ENCODE measurements at places on chromosomes 1 and 21.

DNA sequence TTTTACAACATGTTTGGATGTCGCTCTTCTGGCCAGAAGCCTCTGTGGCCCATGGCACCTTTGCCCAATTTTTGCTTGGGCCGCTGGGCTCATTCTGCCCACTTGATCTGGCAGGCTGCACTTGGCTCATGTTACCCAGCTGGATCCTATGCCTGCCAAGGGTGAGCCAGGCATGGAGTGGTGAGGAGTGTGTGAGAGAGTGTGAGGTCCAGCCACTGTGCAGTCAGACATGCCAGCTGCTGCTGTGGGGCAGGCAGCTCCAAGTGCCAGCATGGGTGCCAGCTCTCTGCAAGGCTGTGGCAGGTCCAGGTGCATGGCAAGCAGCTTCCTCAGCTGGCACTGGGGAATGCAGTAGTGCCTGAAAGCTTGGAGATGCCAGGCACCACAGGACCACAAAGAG lies 71.0 kb downstream of the EBNA1BP2 start:
- DNase-seq, result no peak

DNA sequence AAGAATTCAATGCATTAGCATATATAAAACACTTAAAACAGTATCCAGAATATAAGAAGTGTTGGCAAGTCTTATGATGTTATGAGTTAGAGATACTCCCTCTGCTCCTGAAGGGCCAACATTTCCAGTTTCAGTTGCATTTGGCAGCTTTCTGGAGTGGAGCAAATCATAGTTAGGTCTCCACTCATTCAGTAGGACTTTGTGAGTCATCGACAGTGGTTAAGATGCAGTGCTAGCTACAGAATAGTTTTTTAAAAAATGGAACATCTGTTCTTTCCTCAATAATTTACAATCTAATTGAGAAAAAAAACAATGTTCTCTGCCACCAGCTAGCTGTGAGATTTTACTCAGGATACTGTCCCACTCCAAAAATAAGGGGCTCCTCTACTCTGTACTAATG lies 389.1 kb downstream of the HLX start:
- no peak for DNase-seq

- DNase-seq, result no peak
Measured at GRCh38 chr1:198656500-198656932, 17.7 kb downstream of the PTPRC start.

DNA sequence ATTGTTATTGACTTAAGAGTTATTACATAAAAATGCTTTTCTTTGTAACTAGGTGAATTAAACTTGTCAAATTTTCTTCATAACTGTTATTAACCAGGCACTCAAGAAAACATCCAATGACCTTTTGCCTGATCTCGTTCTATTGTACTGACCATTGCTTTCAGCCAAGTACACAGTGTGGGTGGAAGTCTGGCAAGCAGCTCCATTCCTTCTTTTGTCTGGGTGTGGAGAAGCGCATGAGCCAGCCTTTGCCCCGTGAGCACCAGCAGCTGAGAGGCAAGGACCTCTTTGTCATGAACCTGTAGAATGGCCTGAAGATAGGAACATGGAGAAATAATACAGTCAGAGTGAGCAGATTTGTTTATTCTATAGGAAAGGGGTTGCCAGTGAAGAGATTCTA lies 57.5 kb downstream of the IARS2 start:
- DNase-seq, result no peak

- no peak for DNase-seq
Measured at GRCh38 chr1:17588048-17588871, 48.8 kb downstream of the ARHGEF10L start.

DNA sequence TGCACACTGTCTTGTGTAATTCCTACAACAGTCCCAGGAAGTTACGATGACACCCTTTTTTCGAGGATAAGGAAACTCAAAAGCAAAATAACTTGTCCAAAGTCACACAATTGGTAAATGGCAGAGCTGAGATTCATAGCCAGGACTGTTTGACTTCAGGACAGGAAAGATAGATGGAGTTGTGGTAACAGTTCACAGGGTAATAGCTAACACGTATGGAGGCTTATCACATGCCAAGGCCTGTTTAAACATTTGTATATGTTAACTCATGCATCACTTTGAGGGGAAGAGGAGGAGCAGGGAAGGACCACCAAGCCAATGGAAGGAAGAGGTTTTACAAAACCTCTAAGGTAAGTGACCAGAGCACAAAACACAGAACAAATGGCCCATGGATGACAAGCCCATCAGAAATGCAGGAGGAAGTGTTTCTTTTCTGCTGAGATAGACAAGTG lies 2.8 kb downstream of the DHCR24 start:
- DNase-seq, result no peak

- no peak for DNase-seq
Measured at GRCh38 chr1:192805832-192806323, 3.0 kb upstream of the RGS2 start.

DNA sequence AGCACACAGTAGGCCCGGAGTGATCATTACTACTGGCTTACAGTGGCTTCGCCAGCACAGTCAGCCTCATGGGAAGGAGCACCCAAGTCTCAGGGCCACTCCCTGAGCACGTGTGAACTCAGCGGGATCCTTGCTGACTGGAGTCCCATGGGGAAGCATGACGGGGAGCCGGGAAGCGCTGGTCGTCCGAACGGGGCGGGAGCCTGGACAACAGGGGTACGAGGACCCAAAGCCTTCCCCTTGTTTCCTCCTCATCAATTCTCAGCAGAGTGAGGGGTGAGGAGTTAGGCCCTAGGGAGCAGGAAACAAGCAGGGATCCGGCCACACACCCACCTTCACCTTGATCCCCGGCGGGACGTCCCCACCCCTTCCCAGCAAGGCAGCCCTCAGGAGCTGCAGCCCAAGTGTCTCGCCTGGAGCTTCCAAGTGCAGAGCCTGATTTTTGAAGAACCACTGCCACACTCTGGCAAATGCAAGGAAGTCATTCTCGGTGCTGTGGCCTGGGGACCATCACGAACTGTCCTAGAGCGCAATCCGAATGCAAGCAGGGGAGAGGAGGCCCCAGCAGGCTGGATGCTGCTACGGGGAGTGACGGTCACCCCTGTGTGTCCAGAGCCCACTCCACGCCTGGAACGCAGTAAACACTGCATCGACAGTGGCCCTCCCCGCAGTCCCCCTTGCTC lies 35.5 kb downstream of the TOMM20 start:
- DNase-seq, result no peak

DNA sequence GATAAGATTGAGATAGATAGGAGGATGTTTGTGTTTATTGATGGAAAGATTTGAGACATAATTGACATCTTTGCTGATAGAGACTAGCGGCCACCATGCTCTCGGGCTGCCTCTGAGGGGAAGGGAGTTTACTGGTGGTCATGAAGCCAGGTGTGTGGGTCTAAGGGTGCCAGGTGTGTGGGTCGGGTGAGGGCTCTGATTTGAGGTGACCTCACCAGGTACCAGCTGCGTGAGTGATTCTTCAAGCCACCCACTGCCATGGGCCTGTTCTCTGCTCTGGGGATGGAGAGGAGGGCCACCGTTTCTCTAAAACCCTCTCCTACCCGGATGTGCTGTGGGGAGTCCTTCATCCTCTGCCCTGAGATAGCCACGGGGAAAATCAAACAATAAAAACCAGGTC lies 3.2 kb downstream of the UBASH3A start:
- no peak for DNase-seq

DNA sequence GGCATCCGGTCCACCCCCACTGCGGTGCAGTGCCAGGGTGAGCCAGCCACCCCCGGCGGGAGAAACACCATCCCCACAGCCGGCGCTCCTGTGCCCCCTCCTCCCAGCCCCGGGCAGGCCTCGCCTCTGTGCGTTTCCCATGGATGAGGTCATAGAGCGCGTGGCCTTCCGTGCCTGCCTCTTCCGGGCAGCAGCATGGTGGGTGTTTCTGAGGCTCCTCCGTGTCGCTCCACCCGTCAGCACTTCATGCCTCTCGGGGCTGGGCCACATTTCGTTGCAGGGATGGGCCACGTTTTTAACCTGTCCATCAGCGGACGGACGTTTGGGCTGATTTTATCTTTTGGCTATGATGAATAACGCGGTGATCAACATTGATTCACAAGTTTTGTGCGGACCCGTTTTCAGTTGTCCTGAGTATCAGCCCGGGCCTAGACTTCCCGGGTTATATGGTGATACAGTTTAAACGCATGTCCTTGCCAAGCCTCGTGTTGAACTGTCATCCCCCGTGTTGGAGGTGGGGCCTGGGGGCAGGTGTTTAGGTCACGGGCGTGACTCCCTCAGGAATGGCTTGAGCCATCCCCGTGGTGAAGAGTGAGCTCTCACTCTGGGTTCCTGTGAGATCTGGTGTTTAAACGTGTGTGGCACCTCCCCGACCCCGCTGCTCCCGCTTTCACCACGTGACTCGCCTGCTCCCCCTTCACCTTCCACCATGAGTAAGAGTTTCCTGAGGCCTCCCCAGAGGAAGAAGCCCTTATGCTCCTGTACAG lies 64.8 kb downstream of the SLX9 start:
- DNase-seq, result no peak

DNA sequence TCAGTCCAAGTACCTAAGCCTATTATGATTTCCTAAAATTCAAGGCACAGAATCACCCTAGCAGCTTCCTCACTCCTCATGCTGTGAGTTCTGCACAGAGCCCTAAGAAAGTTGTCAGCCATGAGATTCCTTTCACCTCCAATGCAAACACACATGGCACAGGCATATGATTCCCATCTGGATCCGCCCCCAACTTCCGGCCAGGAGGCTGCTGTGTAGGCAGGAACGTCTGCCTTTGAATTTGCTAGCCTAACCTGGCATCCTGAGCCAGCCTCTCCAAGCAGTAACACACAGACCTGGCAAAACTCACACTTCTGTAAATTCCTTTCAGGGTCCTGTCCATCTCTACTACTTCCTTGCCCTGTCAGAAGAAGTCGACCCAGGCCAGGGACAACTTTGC lies 521.1 kb upstream of the BEND5 start:
- DNase-seq, result no peak

DNA sequence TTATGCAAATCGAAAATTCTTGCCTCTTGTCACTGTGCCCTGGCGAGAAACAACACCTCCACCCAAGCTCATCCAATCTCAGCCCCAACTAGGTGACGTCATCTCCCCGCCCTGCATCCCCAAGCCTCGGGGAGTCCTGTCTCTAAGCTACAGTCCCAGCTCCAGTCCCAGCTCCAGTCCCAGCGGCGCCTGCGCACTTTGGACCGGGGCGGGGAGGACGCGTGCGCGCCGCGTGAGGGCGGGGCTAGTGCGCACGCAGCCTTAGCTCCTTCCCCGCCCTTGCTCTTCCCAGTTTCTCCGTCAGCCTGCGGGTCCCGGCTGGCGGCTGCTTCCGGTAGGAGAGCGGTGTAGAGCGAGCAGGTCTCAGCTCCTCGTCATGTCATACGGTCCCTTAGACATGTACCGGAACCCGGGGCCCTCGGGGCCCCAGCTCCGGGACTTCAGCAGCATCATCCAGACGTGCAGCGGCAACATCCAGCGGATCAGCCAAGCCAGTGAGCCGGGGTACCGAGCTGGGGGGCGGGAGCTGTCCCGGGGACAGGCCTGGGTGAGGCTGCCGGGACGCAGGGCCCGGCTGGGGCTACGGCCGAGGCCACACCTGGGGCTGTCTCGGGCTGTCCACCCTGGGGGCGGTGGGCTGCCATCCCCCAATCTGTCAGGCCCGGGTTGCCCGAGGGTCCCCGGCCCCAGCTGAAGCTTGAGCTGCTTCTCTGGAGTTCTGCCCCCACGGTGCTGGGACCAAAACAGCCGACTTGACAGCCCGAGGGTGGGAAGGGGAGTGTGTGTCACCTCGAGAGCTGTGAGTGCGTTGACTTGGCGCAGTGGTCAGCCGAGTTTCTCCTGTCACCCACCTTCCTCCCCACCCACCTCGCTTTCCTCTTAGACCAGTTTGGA lies at the start of gene STX12:
Gene STX12, plus strand, starts transcription at position 288 of the 894 bp plus-strand sequence. Its CDS starts 89 bp downstream, at position 377.
- DNase-seq, result peak; percentile 89

GRCh38 chr1:20329793-20330542 lies 39.3 kb downstream of the VWA5B1 start:
- no peak for DNase-seq

- DNase-seq, result no peak
Measured at GRCh38 chr1:161497961-161498360, 7.3 kb upstream of the FCGR2A start.

- no peak for DNase-seq
Measured at GRCh38 chr21:41917531-41917930, 36.3 kb downstream of the C2CD2 start.

GRCh38 chr1:147902253-147902845 lies at the start of gene GJA8:
TSS of gene GJA8 (plus strand) at chr1:147902795. CDS start at chr1:147907956, 5,161 bp downstream.
- DNase-seq, result no peak

DNA sequence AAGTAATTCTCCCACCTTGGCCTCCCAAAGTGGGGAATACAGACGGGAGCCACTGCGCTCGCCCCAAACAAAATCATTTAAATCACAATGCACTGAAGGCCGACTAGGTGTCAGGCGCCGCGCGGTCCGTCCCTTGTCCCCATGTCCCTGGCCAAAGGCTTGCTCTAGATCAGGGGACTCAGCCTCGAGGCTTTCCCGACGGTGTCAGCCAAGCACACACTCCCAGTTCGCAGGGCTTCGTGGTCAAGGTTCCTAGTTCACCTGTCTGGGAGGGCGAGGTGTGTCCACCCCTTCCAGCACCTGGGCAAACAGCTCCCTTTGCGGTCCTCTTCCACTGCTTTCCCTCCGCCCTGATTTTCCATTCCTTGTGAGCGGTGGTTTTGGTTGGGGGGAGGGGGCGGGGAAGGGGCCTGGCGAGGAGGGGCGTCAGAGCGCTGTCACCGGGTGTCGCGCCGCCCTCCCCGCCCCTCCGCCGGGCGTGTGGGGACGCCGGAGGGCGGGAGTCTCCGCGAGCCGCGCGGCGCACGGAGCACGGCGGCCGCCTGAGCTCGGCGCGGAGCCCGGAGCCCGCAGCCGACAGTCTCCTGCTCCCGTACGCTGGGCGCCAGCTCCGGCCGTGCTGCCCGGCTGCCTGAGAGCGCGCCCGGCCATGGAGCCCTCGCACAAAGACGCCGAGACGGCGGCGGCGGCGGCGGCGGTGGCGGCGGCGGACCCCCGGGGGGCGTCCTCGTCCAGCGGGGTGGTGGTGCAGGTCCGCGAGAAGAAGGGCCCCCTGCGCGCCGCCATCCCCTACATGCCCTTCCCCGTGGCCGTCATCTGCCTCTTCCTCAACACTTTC lies at the start of gene STUM:
Gene STUM, plus strand, starts transcription at position 509 of the 838 bp plus-strand sequence. Its CDS starts 141 bp downstream, at position 650.
- peak; percentile 46 for DNase-seq

- no peak for DNase-seq
Measured at GRCh38 chr1:246104927-246105326, 402.2 kb downstream of the SMYD3 start.

DNA sequence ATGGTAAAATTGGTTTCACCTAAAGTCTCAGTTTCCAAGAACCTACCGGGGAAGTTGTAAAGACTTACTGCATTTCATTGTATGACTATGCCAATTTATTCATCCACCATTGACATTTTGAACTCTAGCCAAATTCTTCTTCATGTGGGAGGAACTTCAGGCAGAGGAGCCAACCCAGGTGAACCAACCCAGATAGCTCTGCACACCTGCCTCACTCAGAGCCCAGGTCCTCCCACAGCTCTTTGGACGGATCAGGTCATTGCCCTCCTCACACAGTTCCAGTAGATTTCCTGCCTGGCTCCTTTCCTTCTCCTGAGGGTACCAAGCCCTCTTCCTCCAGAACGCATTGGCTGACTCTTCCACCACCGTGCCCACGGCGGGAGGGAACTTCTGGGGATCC lies 121.7 kb downstream of the DTL start:
- DNase-seq, result no peak

GRCh38 chr1:21670059-21670881 lies 1.1 kb upstream of the RAP1GAP start:
- no peak for DNase-seq

GRCh38 chr1:151710187-151710840 lies 6.3 kb downstream of the CELF3 start:
- DNase-seq, result no peak
